Stimulated activated CD8-positive, alpha-beta memory T cell treated with anti-CD3 and anti-CD28 coated beads, Interleukin-15, amount 100 ng/mL, for 1 hour (primary cell): ENCODE measurements at places on chromosomes 3 and 15.

DNA sequence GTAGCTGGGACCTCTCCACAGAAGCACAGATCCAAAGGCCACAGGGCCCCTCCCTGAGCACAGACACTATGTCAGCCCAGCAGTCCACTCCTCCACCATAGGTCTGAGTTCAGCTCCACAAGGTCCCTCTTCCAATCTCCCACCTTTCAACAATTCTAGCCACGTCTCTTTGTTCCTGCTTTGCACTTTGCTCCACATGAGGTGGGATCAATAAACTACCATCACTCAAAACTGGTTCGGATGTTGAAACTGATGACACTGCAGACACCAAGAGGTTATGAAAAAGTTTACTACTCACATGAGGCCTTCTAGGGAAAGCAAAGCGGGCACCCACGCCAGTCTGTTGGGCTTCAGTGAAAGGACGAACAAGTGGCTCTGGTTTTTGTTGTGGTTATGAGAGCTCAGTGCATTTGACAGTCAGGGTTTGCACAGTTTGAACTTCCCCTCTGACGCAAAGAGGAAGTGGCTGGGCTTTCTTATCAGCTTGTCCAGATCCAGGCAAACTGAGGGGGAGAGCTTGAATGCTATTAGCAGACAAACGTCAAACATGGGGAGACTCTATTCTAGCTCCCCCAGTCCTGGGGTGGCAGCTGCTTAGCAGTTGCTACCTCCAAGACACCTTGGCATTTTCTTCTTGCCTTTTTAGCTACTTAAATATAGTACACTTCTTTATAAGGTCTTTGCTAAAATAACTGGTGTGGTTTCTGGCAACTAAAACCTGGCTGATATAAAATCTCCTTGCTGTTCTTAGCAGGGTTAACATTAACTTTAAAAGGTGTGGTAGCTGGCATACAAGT, 37.8 kb downstream of the ZNF445 start:
- DNase-seq = peak; percentile 19

GRCh38 chr3:47989981-47990440, 26.2 kb downstream of the MAP4 start:
- peak; percentile 45 for DNase-seq

- no peak for DNase-seq
Observed at GRCh38 chr3:23710555-23710954, 95.2 kb upstream of the UBE2E1 start.

DNA sequence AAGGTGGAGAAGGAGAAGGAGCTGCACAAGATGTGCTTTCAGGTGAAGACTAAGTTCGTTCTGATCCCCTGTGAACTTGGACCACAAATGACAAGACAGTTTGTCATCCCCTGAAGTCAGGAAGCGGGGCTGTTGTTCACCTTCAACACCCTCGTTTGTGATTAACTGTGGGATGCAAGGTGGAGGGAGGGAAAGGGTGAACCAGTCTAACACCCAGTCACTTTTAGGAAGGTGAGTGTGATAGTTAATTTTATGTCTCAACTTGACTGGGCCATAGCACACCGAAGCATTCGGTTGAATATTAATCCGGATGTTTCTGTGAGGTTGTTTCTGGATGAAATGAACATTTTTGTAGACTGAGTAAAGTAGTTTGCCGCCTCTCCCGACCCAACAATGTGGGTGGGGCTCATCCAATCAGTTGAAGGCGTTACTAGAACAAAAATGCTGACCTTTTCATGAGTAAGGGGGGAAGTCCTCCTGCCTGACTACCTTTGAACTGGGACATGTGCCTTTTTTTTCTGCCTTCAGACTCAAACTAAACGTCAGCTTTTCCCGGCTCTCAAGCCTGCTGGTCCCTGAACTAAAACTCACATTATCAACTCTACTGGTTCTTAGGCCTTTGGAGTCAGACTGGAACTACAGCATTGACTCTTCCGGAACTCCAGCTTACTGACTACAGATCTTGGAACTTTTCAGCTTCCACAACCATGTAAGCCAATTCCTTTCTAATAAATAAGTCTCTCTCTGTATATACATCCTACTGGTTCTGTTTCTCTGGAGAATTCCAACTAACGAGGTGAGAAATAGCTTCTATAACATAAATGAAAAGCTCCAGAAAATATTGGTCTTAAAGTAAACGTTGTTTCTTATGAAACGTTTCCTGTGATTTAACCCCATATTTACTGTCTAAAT, 264.0 kb upstream of the SLITRK3 start:
- DNase-seq = no peak

DNA sequence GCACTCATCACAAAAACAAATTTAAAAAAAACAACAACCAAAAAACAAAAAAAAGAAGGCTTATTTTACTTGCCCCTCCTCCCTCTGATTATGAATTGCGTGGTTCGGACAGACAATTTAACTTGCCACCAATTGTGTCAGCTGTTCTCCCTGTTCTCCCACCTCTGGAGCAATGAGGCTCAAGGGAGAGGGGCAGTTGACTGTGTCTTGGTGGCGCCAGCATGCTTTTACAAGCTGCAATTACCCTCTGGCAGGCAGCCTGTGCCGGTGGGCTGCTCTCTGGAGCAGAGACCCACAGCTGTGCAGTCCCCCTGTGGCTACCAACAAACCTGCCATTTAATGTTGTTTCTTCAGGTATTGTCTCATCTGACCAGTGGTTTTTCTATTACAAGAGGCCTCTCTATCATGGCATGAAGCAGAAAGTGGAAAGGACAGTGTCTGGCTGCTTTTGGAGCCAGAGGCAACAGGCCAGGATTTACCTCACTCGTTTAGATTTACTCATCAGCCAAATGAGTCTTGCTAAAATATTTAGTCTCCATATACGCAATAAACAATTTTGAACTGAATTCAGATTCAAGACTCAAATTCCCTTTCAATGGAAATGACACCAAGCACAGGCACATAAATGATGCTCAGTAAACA, 192.0 kb upstream of the TPRG1 start:
- DNase-seq = no peak

- no peak for DNase-seq
Observed at GRCh38 chr3:77606372-77606771, 566.5 kb downstream of the ROBO2 start.
